ENCODE measurements at places on chromosomes 13 and 19. TPM values are rescaled to one million over a fixed set of nuclear protein-coding genes. Genes with fewer than 3 reads are reported as not detected.

The ERF gene
- polyA plus RNA-seq: 53.7 TPM

The MCEMP1 gene
- polyA plus RNA-seq: 1.6 TPM

The ZNF780A gene
- polyA plus RNA-seq: 30.0 TPM

The IL4I1 gene
- 11.5 TPM for polyA plus RNA-seq

The CKM gene
- polyA plus RNA-seq: 4.5 TPM

The PRRG2 gene
- 5.5 TPM for polyA plus RNA-seq

The ZNF587B gene
- 9.1 TPM for polyA plus RNA-seq

The ZNF888 gene
- polyA plus RNA-seq: 6.1 TPM

The MBOAT7 gene
- polyA plus RNA-seq: 24.6 TPM

The AMER2 gene
- polyA plus RNA-seq: 0.05 TPM

The SPINT2 gene
- polyA plus RNA-seq: 253 TPM

Measured in thymus (tissue), 14 donors.